ENCODE measurements at places on chromosomes 12 and 14. TPM values are rescaled to one million over a fixed set of nuclear protein-coding genes. Genes with fewer than 3 reads are reported as not detected.
A peak's percentile ranks its signal among the peaks of the same experiment; 100 is the strongest.

RNASE3 gene
- total RNA-seq = not detected

MAPKAPK5 gene
- 75.0 TPM for total RNA-seq

DNA sequence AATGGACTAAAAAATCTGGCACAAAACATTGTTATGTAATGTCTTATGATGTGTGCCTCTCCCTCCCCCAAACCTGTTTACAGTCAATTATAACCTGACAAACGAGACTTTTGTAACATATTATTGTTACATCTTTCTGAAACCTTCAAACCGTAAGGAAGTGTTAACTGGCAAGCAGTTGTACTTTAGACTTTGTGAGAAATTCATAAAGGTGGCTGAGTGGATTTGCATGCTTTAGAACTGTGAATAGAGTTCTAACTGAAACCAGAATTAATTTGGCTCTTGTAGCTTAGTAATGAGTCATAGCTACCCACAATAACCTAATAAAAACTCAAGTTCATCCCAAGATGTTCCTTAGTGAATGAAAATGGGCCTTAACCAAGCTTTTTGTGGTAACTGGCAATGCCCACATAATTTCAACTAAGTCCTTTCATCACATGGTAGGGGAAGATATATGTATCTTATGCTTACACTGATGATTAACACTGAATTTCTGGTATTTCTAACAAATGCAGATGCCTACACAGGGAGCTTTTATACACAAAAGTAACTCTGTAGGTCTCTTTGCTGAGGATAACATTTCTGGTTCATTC, 29.7 kb downstream of the RAD9B start:
- DNase-seq = no peak
- peaks cover 45% of the 10 kb centered on the region for H3K4me1 ChIP-seq
- peak overlapping the region; percentile 81 for H3K27ac ChIP-seq
- peaks cover 59% of the 10 kb centered on the region for H3K36me3 ChIP-seq
- H3K4me3 ChIP-seq = peak overlapping the region; percentile 15

DNA sequence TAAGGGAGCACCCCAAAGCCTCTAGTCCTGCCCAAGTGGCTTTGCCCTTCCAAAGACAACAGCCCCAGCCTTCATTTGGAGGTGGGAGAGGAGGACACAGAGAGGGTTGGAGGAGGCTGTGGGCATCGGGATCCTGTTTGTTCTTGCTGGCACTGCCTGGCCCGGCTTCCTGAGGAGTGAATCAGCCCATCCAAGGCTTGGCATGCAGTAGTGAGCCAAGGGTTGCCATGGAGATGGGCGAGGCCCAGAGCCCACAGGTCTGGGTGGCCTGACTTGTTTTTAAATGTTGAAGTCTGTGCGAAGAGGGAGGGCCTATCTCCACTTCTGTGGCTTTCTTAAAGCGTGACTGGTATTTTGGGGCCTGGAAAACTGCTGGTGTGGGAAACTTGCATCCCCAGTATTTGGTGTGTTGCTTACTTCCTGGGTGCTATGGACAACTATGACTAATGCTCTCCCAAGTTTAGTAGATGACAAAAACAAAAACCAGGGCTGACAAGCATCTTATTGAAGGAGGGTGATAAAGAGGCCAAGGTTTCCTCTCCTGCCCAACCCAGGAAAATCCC, 15.8 kb downstream of the CD9 start:
- H3K4me1 ChIP-seq = peaks cover 33% of the 10 kb centered on the region
- DNase-seq = no peak
- no peaks in the 10 kb centered on the region for H3K36me3 ChIP-seq
- no peaks in the 10 kb centered on the region for H3K27me3 ChIP-seq
- H3K4me3 ChIP-seq = no peak overlapping the region

SHMT2 gene
- 517 TPM for total RNA-seq

DNA sequence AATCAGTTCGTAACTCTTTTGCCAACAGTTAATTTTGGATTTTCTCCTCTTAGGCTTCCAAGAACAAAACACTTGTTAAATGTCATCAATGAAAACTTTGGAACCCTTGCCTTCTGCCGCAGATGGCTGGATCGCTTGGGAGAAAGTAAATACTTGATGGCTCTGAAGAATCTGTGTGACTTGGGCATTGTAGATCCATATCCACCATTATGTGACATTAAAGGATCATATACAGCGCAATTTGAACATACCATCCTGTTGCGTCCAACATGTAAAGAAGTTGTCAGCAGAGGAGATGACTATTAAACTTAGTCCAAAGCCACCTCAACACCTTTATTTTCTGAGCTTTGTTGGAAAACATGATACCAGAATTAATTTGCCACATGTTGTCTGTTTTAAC, 37.7 kb downstream of the USP44 start:
- H3K27ac ChIP-seq = no peak overlapping the region
- no peak overlapping the region for H3K4me3 ChIP-seq

SMCO3 gene
- not detected for total RNA-seq

RTL1 gene
- total RNA-seq = not detected

POMT2 gene
- total RNA-seq = 14.2 TPM

DNA sequence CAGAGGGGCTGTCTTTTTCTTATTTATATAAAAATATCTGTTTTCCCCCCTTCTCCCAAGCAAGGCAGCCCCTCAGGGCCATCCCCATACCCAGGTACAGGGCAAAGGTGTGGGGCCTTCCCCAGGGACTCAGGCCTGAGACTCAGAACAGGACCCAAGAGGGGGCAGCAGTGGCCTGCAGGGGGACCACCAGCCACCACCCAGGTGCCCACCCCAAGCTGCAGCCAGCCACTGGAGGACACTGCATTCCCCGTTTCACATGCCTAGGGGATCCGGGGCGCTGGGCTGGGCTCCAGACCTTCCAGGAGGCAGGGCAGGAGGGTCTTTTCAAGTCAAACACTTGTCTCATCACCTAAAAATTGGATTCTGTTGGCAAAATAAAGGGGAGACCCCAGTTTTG, 83.3 kb downstream of the SCARB1 start:
- no peak overlapping the region for H3K4me3 ChIP-seq
- H3K36me3 ChIP-seq = peaks cover 19% of the 10 kb centered on the region
- H3K27ac ChIP-seq = no peak overlapping the region
- H3K27me3 ChIP-seq = no peaks in the 10 kb centered on the region

FOXN4 gene
- not detected for total RNA-seq

DNA sequence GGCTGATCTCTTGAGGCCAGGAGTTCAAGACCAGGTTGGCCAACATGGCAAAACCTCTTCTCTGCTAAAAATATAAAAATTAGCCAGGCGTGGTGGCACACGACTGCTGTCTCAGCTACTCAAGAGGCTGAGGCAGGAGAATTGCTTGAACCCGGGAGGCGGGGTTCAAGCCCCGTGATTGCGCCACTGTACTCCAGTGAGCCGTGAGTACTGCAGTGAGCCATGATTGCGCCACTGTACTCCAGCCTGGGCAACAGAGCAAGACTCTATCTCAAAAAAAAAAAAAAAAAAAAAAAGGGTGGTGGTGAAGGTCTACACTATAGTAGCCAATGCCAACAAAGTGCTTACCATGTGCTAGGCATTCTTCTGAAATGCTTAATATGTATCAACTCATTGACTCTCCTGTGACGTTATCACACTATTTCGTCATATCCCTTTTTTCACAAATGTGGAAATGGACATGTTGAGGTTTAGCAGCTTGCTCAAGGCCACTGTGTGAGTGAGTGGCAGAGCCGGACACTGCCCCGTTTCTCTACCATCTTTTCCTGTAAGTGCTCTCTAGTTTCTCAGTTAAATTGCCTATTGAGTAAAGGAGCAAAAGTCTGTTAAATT, 59.6 kb downstream of the GNS start:
- no peaks in the 10 kb centered on the region for H3K27me3 ChIP-seq
- peak overlapping the region; percentile 87 for H3K27ac ChIP-seq
- H3K4me3 ChIP-seq = no peak overlapping the region
- peaks cover 49% of the 10 kb centered on the region for H3K4me1 ChIP-seq
- H3K36me3 ChIP-seq = peaks cover 26% of the 10 kb centered on the region

DNA sequence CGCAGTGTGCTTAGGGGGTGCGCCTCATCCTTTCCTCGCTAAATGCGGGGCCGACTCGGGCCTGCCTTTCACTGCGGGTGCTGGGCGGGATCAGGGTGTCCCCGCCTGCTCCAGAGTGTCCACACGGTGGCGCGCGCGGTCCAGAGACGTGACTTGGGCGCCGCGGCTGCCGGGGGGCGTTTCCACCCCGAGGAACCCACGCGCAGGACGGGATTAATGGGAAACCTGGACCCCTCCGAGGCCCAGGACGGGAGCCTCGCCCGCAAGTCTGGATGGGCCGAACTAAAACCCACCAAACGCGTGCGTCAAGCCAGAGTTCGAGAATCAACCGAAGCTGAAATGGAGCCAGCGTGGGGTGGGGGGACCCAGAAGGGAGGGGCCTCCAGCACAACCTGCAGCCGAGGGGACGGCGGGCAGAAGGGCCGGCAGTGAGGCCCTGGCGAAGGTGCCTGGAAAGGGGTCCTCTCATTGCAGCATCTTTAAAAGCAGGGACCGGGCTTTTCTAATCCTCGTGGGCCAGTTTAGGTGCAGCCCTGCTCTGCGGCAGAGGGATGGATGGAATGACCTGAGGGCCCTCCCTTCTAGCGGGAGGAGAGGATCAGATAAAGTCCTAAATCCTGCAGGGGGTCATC, 93.3 kb downstream of the NINJ2 start:
- H3K4me1 ChIP-seq = peaks cover 39% of the 10 kb centered on the region
- peak overlapping the region; percentile 60 for H3K27ac ChIP-seq
- H3K36me3 ChIP-seq = no peaks in the 10 kb centered on the region
- peak overlapping the region; percentile 81 for H3K4me3 ChIP-seq
- peak; percentile 88 for DNase-seq

P2RX7 gene
- total RNA-seq = 3.9 TPM
